COR-L47 (cell line): ENCODE measurements at places on chromosomes 7 and 10.

- no peak for DNase-seq
Observed at GRCh38 chr10:86256690-86257315, 109.8 kb downstream of the GRID1 start.

- peak; percentile 35 for DNase-seq
Observed at GRCh38 chr7:16078076-16078952, 343.0 kb downstream of the CRPPA start.

DNA sequence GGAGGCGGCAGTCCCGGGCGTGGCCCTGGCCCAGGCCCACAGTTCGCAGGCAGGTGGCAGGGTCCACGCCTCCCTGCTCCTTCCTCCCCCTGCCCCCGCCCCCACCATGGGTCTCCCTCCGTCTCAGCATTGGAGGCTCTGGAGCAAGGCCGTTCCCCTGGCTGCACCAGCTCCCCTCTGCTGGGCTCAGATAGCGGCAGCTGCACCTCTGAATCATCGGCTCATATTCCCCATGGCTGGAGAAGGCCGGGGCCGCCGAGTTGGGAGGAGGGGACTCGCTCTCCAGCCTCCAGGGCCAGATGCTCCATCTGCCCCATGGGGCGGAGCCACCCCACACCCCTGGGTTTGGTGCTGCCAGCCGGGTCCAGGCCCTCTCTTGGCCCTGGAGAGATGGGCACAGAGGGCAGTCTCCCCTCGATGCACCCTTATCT lies 145.0 kb downstream of the ELFN1 start:
- no peak for DNase-seq

DNA sequence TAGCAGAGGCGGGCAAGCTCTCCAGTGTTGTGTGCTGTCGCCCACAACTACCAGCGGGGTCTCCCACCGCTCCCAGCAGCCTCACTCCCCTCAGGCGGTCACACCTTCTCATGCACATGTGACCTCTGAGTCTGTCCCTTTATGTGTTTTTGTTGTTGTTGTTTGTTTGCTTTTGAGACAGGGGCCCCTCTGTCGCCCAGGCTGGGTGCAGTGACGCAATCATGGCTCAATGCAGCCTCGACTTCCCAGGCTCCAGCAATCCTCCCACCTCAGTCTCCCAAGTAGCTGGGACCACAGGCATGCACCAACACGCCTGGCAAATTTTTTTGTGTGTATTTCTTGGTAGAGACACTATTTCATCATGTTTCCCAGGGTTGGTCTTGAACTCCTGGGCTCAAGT lies 1.5 kb downstream of the CPSF4 start:
- DNase-seq, result no peak

DNA sequence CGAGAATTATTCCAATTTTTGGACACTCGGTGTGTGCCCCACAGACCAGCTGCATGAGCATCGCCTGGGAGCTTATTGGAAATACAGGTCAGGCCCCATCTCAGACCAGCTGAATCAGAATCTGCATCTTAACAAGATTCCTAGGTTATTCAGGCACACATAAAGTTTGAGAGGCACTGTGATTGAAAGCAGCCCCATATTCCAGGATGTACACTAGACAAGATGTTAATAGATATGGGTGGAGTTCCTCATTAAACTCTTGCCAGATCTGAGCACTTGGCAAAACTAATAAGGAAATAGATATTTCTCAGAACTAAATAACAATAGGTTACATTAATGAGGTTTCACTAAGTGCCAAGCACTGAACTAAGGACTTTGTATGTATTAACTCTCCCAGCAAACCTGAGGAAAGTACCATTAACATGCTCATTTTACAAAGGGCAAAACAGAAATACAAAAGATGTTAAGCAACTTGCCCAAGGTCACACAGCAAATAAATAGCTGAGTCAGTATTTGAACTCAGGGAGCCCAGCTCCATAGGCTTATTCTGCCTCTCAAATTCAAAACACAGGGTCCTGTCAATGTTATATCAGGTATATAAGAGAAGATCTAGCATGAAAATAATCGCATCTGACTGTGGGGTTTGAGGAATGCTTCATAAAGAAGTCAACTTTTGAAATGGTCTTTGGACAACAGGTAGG lies 29.9 kb downstream of the PPP1R3C start:
- DNase-seq, result no peak

GRCh38 chr7:44384586-44385433 lies 59.4 kb upstream of the CAMK2B start:
- no peak for DNase-seq

- peak; percentile 58 for DNase-seq
Observed at GRCh38 chr7:81410471-81411117, 359.3 kb downstream of the HGF start.

DNA sequence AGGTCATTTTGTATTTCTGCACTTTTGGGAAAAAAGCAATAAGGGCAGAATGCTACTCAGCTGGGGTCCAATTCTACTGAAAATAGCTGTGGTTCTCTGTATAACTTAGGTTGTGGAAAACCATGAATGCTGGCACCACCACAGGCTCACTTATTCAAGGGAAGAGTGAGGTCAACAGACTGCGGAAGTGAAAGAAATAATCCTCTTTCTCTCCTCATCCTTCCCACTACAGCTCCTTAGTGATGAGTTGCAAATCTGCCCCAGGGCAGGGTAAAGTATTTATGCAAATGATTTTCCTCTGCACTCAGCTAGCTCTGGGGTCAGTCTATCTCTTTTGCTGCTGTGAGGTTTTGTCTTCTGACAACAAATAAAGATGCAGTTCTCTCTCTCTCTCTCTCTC lies 74.1 kb upstream of the PTPRZ1 start:
- DNase-seq, result no peak

DNA sequence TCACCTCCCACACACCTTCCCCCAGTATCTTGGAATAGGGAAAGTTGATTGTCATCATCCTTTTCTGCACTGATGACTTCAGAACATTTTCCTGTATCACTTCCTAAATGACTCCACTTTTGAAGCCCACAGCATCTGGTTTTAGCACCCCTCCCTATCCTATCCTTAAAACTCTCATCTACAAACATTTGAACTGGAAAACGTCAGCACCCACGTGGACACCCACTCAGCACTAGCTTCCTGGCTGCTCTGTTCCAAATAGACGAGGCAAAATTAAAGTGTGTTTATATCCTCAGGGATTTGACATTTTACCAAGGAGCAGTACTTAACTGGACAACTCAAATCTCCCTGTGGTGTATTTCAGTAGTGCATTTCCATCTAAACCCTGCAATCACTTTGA lies 73.9 kb downstream of the REEP3 start:
- no peak for DNase-seq

DNA sequence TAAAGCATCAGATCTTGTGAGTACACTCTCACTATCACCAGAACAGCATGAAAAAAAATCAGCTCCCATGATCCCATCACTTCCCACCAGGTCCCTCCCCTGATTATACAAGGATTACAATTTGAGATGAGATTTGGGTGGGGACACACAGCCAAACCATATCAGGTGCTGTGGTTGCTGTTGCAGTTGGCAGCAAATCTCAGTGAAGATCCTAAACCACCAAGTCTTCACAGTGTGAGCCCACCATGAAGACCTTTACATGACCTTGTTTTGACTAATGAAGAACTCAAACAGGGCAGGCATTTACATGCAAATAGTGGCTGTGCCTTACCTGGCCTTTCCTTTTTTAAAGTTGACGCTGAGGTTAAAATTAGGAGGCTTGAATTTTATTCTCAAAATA lies 242.6 kb downstream of the ACTR3B start:
- no peak for DNase-seq

- peak; percentile 33 for DNase-seq
Observed at GRCh38 chr7:90618876-90619275, 22.8 kb downstream of the CDK14 start.

DNA sequence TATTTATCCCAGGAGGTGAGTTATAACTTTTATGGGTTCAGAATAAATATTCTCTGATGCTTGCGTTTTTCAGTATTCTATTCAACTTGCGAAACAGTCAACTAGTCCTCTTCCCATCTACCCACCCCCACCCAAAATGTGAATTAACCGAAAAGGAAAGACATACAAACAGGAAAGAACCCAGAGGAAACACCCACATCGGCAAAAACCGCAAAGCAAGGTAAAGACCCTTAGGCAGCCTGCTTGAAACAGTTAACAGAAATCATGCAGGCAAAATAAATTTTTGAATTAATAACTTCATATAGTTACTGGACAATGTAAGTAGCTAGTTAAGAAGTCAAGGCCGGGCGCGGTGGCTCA lies 5.4 kb downstream of the ZC3HAV1 start:
- no peak for DNase-seq

DNA sequence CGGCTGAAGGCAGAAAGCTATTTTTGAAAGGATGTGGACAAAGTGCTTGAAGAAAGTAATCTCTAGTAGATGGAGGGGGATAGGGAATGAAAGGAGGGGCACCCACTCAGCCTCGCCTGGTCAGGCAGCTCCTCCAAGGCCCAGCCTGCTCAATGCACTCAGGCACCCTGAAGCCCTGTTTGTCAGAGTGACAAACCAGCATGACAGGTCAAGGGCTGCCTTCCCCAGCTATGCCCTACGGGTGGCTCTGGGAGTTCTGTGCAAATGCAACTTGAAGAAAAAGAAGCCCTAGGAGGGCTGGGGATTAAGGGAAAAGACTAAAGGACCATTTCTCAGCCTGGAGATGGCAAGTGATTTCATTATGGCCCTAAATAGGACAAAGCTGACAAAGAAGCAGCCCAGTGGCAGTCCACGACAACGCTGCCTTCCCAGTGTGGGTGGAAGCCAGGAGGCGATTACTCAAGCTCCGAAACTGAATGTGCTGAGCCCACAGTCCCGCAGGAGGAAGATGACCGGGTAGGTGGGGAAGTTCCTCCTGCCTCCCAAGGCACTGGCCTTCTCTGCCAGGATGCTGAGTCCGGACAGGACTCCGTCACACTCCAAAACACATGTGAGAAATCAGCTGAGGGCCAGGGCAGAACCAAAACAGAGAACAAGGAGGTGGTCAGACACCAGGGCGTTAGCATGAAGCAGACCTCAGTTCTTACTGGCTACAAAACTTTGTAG lies 16.3 kb downstream of the LIPA start:
- no peak for DNase-seq

GRCh38 chr10:121708728-121709674 lies 110.8 kb upstream of the FGFR2 start:
- no peak for DNase-seq

GRCh38 chr7:126001349-126001748 lies 1071.7 kb upstream of the POT1 start:
- peak; percentile 42 for DNase-seq

DNA sequence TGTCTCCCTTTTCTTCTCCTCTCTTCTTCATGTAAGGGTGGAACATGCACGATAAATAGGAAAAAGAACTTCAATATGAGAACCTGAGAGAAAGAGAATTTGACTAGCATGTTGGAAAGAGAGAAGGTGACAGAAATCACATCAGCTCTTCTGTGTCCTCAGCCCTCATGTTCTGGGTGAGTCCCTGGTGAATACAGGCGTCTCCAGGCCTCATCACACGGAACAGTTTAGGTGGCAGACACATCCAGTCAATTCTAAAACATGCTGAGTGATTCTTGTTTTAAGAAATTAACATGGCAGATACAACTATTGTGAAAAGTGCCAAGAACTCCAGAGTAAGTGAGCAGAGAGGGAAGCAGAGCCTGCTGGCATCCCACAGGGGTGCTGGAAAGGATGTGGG lies 96.1 kb downstream of the FAM107B start:
- DNase-seq, result no peak

DNA sequence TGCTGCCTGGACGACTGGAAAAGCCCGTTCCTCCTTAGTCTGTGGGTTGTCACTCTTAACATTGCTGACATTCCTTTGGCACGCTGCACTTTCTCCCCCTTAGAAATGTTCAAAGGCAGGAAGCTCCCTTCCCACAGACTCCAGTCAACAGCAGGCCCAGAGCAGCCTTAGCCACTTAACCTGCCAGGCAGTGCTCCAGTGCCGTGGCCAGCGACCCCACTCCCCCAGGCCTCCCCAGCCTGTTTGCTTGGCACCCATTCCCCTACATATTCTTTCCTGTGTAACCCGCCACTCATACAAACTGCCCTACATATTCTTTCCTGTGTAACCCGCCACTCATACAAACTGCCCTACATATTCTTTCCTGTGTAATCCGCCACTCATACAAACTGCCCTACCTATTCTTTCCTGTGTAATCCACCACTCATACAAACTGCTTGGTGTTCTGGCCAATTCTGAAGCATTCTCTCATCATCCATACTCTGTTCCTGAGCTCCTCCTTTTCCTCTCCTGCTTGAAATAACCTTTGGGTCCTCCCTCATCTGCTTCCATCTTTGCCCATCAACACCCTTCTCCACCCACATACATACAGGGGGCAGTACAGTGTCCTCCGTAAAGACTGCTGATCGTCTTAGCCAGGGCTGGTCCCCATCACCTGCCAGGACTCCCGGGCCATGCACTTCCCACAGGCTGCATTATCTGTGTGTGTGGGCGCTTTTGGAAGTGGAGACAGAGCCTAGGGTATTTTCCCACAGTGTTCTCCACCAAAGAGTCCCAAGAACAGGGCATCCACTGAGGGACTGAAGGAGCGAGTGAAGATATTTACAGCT lies 57.3 kb downstream of the ADARB2 start:
- DNase-seq, result no peak

DNA sequence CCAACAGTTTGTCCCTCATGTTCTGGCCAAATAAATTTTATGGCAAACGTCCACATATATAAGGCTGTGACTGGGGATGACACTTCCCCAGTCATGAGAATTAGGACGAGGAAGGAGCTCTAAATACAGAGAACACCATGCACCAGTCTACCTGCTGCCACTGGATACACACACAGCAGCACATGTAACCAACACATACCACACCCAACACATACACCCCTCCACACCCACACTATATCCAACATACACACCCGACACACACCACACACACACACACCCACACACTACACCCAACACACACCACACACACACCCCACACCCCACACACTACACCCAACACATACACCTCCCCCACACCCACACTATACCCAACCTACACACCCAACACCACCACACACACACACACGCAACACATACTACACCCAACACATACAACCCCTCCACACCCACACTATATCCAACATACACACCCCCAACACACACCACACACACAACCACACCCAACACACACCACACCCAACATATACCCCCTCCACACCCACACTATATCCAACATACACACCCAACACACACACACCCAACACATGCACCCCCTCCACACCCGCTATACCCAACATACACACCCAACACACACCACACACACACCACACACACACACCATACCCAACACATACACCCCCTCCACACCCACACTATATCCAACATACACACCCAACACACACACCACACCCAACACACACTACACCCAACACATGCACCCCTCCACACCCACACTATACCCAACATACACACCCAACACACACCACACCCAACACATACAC lies 74.1 kb downstream of the HIPK2 start:
- DNase-seq, result no peak

- DNase-seq, result no peak
Observed at GRCh38 chr7:26042237-26042636, 109.8 kb upstream of the NFE2L3 start.

- DNase-seq, result no peak
Observed at GRCh38 chr7:37368540-37368939, 80.1 kb downstream of the ELMO1 start.

- DNase-seq, result no peak
Observed at GRCh38 chr7:140914083-140914482, 10.6 kb downstream of the BRAF start.

GRCh38 chr10:14686356-14686755 lies 88.3 kb downstream of the FAM107B start:
- DNase-seq, result no peak
